ENCODE measurements at places on chromosomes 2 and 18. TPM values are rescaled to one million over a fixed set of nuclear protein-coding genes. Genes with fewer than 3 reads are reported as not detected.

- peaks cover 29% of the 10 kb centered on the region for H3K4me1 ChIP-seq
- DNase-seq: peak; percentile 44
- peaks cover 19% of the 10 kb centered on the region for H3K36me3 ChIP-seq
- no peaks in the 10 kb centered on the region for H3K27me3 ChIP-seq
- peak overlapping the region; percentile 96 for H3K27ac ChIP-seq
- H3K4me3 ChIP-seq: peak overlapping the region; percentile 90
Observed at GRCh38 chr18:51196811-51197660, 445 bp downstream of the MEX3C start.

DNA sequence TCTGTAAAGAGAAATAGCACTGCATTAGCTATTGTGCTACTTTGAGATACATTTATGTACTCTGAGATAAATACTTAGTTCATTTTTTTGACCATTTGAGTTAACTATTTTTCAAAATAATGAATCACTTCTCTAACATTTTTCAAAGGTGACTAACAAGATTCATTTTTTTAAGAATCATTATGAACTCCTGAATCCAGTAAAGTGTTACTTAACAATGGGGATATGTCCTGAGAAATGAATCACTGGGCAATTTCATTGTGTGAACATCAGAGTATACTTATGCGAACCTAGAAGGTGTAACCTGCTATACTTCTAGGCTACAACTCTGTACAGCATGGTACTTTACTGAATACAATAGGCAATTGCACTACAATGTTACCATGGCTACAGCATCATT lies 355.8 kb downstream of the ARL6IP6 start:
- no peaks in the 10 kb centered on the region for H3K36me3 ChIP-seq
- H3K4me3 ChIP-seq: no peak overlapping the region
- no peak overlapping the region for H3K27ac ChIP-seq
- H3K27me3 ChIP-seq: no peaks in the 10 kb centered on the region
- no peaks in the 10 kb centered on the region for H3K4me1 ChIP-seq
- DNase-seq: no peak

- peaks cover 4% of the 10 kb centered on the region for H3K4me1 ChIP-seq
- H3K36me3 ChIP-seq: peaks cover 2% of the 10 kb centered on the region
- no peak overlapping the region for H3K4me3 ChIP-seq
Observed at GRCh38 chr2:162328424-162329157, 10.1 kb upstream of the IFIH1 start.

DNA sequence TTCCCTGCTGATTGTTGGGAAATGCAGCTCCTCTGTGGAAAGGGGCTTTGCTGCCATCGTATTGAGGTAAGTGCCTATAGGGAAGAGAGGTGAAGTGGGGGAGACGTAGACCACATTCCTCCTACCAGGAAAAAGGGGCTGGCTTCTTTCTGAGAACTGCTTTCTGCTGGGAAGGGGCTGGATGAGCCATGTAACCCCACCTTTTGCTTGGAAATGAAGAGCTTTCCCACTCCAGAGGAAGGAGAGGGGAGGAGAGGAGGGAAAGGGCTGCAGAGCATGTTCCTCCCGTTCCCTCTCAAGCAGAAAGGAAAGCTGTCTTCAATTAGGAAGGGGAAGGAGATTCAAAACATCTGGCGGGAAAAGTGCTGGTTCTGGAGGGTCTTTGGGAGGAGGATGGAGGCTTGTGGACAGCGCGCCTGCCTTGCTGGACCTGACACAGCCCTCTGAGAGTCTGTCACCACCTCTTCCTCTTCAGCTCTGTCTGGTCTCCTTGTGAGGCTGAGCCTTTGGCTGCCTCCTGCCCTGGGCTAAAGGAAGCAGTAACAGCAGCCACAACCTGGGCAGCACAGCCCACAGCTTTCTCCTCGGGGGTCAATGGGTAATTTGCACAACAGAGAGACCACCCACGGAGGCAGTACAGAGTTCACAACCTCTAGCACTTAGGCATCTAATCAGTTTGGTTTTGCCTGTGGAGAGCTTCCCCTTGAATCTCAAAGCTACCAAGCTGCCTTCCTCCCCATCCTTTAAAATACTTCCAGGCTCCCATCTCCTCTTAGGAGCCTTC lies 410.0 kb upstream of the TNP1 start:
- H3K4me3 ChIP-seq: no peak overlapping the region
- no peak for DNase-seq
- H3K27me3 ChIP-seq: peaks cover 6% of the 10 kb centered on the region
- H3K4me1 ChIP-seq: no peaks in the 10 kb centered on the region

DNA sequence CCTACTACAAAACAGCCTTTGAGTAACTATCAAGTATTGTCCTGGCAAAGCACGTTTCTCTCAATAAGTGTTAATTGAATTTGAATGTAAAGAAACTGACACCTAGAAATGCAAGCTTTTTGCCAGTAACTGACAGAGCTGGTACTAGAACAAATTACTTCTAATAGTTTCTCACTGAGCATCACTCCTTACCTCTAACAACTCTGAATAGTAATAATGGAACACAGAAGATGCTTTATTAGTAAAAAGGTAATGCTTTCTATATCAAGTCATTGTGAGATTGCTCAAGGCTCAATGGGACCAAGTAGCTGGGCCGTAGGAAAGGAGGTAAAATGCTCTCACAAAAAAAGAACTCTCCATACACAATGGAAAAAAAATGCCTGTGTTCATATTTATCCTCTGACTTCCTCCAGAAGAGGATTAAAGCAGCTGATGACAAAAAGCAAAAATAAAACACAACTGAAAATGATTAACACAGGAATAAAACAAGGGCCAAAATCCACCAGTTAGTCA lies 11.8 kb downstream of the RASGRP3 start:
- peaks cover 35% of the 10 kb centered on the region for H3K36me3 ChIP-seq
- no peak for DNase-seq
- peaks cover 17% of the 10 kb centered on the region for H3K4me1 ChIP-seq
- no peak overlapping the region for H3K4me3 ChIP-seq
- no peak overlapping the region for H3K27ac ChIP-seq
- H3K27me3 ChIP-seq: no peaks in the 10 kb centered on the region

DNA sequence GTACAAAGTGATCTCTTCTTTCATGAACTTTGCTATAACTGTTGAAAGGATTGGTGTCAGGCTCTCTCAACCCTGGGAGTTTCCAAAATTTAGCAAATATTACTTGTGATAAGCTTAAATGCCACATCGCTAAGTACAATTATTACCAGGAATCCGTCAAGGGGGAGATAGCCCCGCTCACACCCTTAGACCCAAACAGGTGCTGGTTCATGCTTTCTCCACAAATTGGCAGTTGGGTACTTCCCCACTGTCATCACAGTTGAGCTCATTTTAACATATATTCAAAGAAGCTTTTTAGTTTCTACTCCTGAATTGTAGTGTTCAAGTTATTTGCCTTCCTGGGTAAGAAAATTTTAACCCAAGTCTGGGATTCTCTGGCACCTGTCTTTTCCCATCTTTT lies 29.8 kb upstream of the EPB41L5 start:
- no peaks in the 10 kb centered on the region for H3K27me3 ChIP-seq
- DNase-seq: no peak

- no peaks in the 10 kb centered on the region for H3K4me1 ChIP-seq
- H3K27ac ChIP-seq: no peak overlapping the region
- no peak overlapping the region for H3K4me3 ChIP-seq
- peaks cover 2% of the 10 kb centered on the region for H3K27me3 ChIP-seq
Observed at GRCh38 chr2:241052677-241053360, 49.3 kb downstream of the MTERF4 start.

GRCh38 chr2:25885933-25886332 lies 7.6 kb upstream of the ASXL2 start:
- no peak for DNase-seq
- H3K27ac ChIP-seq: no peak overlapping the region
- no peaks in the 10 kb centered on the region for H3K36me3 ChIP-seq
- H3K4me1 ChIP-seq: peaks cover 2% of the 10 kb centered on the region
- no peak overlapping the region for H3K4me3 ChIP-seq
- H3K27me3 ChIP-seq: peaks cover 3% of the 10 kb centered on the region

DNA sequence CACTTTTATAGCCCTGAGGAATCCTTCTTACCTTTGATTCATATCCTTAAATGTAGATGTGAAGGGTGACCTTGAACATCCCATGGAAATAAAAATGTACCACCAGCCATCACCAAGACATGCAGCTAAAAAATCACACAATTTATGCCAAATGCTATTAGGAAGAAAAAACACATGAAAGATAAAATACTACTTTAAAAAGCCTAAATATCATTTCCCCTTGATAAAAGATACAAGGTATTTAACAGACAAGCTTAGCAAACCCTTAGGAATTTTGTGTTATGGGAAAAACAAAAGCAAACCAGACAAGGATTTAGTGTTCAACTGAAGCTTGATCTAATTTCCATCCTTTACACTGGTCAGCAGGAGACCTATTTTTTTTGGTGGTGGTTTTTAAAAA lies 255.0 kb downstream of the ICOS start:
- H3K4me3 ChIP-seq: no peak overlapping the region
- no peaks in the 10 kb centered on the region for H3K36me3 ChIP-seq
- no peak for DNase-seq
- H3K4me1 ChIP-seq: peaks cover 9% of the 10 kb centered on the region
- no peak overlapping the region for H3K27ac ChIP-seq
- no peaks in the 10 kb centered on the region for H3K27me3 ChIP-seq

- peaks cover 17% of the 10 kb centered on the region for H3K4me1 ChIP-seq
- H3K27ac ChIP-seq: no peak overlapping the region
- no peaks in the 10 kb centered on the region for H3K36me3 ChIP-seq
- H3K4me3 ChIP-seq: no peak overlapping the region
Observed at GRCh38 chr2:176650838-176651555, 381.8 kb downstream of the MTX2 start.

GRCh38 chr2:234304950-234305349 lies 191.9 kb downstream of the ARL4C start:
- no peak overlapping the region for H3K4me3 ChIP-seq
- no peaks in the 10 kb centered on the region for H3K27me3 ChIP-seq
- no peak for DNase-seq
- peaks cover 19% of the 10 kb centered on the region for H3K36me3 ChIP-seq

GRCh38 chr2:98713332-98714015 lies 17.5 kb downstream of the MGAT4A start:
- peak overlapping the region; percentile 56 for H3K27ac ChIP-seq
- no peak for DNase-seq
- H3K36me3 ChIP-seq: peaks cover 66% of the 10 kb centered on the region
- H3K27me3 ChIP-seq: no peaks in the 10 kb centered on the region
- peaks cover 86% of the 10 kb centered on the region for H3K4me1 ChIP-seq

DNA sequence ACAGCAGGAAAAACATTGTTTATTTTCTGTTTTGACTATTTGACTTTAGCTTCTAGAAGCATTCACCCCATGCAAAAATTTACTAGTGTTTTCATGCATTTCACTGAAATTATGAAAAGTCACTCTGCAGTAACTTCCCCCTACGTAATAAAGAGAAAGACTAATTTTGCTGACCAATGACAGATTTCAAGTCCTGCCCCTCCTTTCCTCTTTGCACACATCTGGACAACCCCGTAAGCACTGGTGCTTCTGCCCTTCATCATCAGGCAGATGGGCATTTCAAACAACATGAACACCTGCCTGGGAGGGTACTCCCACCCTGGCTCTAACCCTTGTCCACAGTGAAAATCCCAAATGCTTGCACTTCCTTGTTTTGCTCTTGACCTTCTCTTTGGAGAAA lies 815.0 kb upstream of the ID2 start:
- DNase-seq: no peak
- no peak overlapping the region for H3K27ac ChIP-seq
- H3K36me3 ChIP-seq: no peaks in the 10 kb centered on the region
- peaks cover 1% of the 10 kb centered on the region for H3K4me1 ChIP-seq
- no peak overlapping the region for H3K4me3 ChIP-seq
- no peaks in the 10 kb centered on the region for H3K27me3 ChIP-seq

- peaks cover 5% of the 10 kb centered on the region for H3K4me1 ChIP-seq
- no peak for DNase-seq
- H3K27ac ChIP-seq: no peak overlapping the region
- H3K36me3 ChIP-seq: no peaks in the 10 kb centered on the region
Observed at GRCh38 chr2:24618144-24618543, 127.1 kb downstream of the NCOA1 start.

DNA sequence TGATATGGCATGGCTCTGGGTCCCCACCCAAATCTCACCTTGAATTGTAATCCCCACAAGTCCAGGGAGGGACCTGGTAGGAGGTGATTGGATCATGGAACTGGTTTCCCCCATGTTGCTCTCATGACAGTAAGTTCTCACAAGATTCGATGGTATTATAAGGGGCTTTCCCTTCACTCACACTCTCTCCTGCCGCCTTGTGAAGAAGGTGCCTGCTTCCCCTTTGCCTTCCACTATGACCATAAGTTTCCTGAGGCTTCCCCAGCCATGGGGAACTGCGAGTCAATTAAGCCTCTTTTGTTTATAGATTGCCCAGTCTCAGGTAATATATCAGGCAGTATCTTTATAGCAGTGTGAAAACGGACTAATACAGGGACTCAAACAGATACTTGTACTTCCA lies 50.4 kb upstream of the ZNF532 start:
- peaks cover 7% of the 10 kb centered on the region for H3K4me1 ChIP-seq
- no peaks in the 10 kb centered on the region for H3K36me3 ChIP-seq
- peaks cover 60% of the 10 kb centered on the region for H3K27me3 ChIP-seq

DNA sequence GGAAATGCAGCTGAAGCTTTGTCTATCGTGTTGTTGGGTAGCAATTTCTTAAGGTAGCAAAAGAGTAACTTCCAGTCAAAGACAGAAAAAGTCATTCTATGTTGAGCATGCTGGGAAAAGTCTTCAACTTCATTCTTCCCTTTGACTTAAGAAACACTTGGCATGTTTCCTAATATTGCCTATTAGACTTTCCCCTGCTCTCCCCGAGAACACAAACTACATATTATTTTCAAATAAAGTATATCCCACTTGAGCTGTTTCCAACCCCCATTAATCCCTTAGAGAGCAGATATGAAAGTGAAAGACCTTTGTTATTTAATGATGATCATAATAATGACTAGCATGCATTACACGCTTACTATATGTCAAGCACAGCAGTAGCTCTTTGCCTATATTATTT lies 136.0 kb upstream of the SPOPL start:
- H3K27ac ChIP-seq: no peak overlapping the region
- peaks cover 2% of the 10 kb centered on the region for H3K27me3 ChIP-seq
- H3K36me3 ChIP-seq: no peaks in the 10 kb centered on the region
- H3K4me3 ChIP-seq: no peak overlapping the region
- H3K4me1 ChIP-seq: no peaks in the 10 kb centered on the region

Gene CROCC2
- total RNA-seq: not detected

Gene WIPF1
- total RNA-seq: 423 TPM

Gene MAP3K19
- total RNA-seq: not detected

Gene SLC40A1
- total RNA-seq: 2.6 TPM

Gene TEKT4
- not detected for total RNA-seq

Gene M1AP
- total RNA-seq: not detected

Gene ME2
- 84.1 TPM for total RNA-seq

Gene KCNIP3
- total RNA-seq: not detected

Gene CENPA
- total RNA-seq: 55.1 TPM

All from activated CD4-positive, alpha-beta T cell treated with anti-CD3 and anti-CD28 coated beads, Interleukin-2, amount 10 ng/mL, durations not matched to agents 7 days and 5 days (primary cell).